ENCODE measurements at places on chromosomes 3 and 15.

- no peak for DNase-seq
Observed at GRCh38 chr3:195544634-195545033, 1.5 kb upstream of the PPP1R2 start.

- DNase-seq = no peak
Observed at GRCh38 chr3:189349772-189350171, 178.0 kb downstream of the TPRG1 start.

GRCh38 chr3:162699291-162699690 lies 1202.7 kb downstream of the OTOL1 start:
- DNase-seq = no peak

- no peak for DNase-seq
Observed at GRCh38 chr3:54556630-54557029, 371.2 kb downstream of the LRTM1 start.

DNA sequence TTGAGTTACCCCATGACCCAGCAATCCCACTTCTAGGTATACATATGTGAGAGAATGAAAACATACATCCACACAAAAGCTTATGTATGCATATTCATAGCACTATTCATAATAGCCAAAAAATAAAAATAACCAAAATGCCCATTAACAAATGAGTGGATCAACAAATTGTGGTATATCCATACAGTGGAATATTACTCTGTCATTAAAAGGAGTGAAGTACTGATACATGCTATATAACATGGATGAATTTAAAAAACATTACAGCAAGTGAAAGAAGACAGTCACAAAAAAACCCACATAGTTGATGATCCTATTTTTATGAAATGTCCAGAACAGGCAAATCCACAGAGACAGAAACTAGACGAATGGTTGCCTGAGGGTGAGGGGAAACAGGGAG lies 5.2 kb downstream of the C3orf20 start:
- DNase-seq = no peak

- DNase-seq = no peak
Observed at GRCh38 chr15:68526269-68526668, 52.5 kb upstream of the CORO2B start.

DNA sequence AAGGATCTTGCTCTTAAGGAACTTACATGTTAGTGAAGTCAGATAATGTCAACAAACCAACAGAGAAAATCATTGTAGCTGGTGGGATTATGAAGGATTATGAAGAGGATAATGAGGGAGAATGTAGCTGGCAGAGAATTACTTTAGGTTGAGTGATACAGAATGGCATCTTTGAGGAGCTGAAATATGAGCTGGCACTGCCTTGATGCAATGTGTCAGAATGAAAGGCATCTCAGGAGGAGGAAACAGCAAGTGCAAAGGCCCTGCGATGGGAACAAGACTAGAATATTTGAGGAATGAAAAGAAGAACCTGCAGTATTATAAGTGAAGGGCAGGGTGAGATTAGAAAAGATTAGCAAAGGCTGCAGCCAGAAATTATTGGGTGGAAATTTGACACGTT lies 237.2 kb upstream of the ADAMTS9 start:
- no peak for DNase-seq

- DNase-seq = no peak
Observed at GRCh38 chr15:50879016-50879617, 29.4 kb upstream of the AP4E1 start.

Measured in Caki2 (cell line).